ENCODE measurements at places on chromosomes 2 and 18.

DNA sequence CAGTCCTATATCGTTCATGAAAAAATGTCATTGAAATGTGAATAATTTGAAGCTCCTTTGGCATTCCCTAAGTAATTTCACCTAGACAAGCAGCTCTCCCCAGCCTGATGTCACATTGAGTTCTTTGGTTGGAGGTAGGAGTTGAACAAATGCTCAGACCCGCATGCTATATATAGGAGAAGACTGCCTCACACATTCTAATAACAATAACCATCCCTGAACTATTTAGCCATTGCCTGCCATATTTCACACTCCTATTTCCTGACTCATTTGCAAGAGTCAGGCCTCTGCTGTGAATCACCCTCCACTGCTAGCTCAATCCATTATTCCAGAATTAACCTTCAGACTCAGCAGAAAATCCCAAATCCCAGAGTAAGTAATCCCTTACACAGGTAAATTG is 256.6 kb upstream of the ACVR2A start:
- DNase-seq: no peak

DNA sequence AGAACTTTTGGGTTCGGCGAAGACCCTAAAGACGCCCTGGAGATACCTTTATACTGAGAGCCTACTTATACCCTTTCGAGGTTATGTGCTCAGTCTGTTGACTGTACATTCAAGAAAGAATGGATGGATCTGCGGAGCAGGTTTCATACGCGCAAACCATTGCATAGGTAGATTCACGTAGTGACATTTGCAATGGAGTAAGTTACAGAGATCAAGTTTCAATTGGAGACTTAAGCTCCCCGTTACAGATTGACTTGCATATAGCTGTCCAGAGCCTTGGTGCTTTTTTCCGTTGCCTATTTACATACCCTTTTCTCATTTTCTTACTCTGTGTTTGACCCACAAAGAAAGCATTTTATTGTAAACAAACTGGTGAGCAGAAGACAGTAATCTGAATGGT is 923 bp downstream of the PSMD1 start:
- DNase-seq: no peak

- DNase-seq: no peak
These were observed 33.8 kb upstream of the NFATC1 start for GRCh38 chr18:79361766-79362522.

DNA sequence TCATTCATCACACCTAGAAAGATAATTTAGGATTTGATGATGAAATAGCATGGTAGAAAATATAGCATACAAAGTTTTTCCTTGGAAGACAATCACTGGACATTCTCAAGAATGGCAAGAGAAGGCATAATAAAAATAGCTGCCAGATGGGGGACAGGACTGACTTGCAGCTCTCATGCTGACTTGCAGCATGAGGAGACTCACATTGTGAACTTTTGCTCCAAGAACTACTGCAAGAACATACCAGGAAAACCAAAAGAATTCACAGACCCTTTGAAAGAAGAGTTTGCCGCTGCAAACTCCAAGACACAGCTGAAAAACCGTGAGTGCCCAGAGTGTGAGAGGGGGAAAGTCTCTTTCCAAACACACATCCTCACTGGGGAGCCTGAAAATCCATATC is 47.0 kb downstream of the CRYGD start:
- DNase-seq: no peak

GRCh38 chr2:64454386-64455332 is 697 bp downstream of the LGALSL start:
- DNase-seq: peak; percentile 63

- DNase-seq: no peak
These were observed 47.0 kb downstream of the LRP2 start for GRCh38 chr2:169315357-169315756.

GRCh38 chr2:189500456-189501160 is 59.3 kb downstream of the WDR75 start:
- no peak for DNase-seq

DNA sequence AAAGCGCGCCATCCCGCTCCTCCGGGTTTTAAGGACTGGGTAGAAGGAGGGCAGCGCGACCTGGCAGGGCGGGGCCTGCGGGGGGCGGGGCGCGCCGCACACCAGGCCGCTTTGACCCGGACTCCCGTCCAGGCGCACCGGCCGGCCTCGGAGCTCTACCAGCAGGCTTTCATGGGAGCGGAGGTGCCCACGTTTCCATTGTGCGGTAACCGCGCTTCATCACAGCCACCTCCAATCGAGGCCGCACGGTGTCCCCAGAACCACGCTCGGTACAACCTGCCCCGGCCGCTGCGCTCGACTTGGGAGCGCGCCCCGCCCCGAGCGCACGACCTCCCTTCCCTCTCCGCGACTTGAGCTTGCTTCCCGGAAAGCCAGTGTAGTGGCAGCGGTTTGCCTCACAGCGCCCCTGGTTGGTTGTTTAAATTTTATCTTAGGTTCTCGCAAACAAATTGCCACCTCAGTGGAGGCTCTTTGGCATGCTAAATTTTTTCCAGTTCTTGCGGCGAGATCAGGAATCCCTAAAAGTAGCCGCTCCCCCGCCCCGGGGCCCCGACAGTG is 280 bp upstream of the CYP1B1 start:
- DNase-seq: peak; percentile 71

- DNase-seq: no peak
These were observed 7.1 kb downstream of the CASP8 start for GRCh38 chr2:201267278-201268030.

- DNase-seq: no peak
These were observed 31.5 kb upstream of the SCG2 start for GRCh38 chr2:223633656-223634055.

- no peak for DNase-seq
These were observed 62.8 kb upstream of the RNF152 start for GRCh38 chr18:61955644-61956043.

DNA sequence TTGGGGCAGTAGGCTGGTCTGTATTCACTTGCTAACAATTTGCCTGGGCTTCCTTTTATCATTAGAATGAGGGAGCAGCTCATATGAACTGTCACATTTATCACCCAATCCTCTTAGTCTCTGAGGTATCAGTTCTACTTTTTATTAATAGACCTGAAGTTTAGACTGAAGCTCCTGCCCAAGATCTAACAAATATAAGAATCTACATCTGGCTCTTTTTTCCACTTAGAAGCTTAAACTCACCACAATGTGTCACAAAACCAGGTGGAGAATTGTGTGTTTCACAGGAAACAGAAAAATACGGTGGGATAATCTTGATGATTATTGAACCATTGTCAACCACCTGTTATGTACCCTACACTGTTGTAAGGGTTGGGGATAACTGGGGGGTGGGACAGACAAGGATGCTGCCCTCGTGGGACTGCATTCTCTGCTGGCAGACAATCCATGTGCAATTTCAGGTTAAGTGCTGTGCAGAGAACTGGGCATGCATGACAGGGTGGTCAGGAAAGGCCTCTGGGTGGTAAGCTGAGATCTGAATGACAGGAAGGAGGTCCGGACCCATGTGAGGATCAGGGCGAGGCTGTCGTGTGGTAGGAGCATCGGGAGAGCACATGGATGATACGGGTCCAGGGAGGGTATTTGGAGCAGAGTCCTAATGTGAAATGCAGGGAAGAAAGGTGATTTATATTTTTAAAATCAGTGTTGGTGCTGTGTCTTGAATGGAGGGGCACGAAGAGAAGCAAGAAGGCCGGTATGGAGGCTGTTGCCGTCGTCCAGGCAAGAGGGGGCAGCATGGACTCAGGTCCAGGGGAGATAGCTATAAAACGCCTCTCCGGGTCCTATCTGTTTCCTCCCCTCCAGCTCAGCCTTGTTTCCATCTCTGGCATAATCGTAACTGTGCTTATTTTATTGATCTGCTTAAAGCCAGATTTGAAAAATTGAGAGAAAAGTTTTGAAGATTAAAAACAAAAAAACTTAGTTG is 17.6 kb downstream of the MYL12B start:
- DNase-seq: no peak

- no peak for DNase-seq
These were observed 232.0 kb upstream of the NRXN1 start for GRCh38 chr2:51263951-51264350.

DNA sequence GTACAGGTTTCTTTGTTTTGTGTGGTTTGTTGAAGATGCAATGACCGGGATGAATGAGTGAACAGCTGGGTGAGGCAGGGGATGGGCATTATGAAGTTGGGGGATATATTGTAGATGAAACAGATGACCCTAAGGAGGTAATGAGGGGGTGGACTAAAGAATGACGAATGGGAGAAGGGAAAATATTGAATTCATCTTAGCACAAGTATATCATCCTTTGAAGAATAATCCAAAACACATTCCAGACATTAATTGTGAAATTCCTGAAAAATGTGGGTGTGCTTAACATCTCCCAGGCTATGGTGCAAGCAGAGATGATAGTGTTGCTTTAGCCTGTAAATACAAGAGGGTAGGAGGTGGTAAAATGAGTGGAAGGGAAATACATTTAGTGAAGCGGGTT is 5.8 kb downstream of the CRIM1 start:
- no peak for DNase-seq

GRCh38 chr2:196533772-196534397 is 105.6 kb upstream of the CCDC150 start:
- DNase-seq: no peak
